Activated T-cell treated with anti-CD3 and anti-CD28 coated beads for 48 hours (primary cell): ENCODE measurements at places on chromosomes 3 and 15.

GRCh38 chr3:14138878-14139655, 14.2 kb downstream of the TMEM43 start:
- DNase-seq, result no peak

- DNase-seq, result no peak
Measured at GRCh38 chr3:153210660-153211059, 48.6 kb downstream of the RAP2B start.

- DNase-seq, result no peak
Measured at GRCh38 chr3:71602256-71602655, 18.7 kb upstream of the FOXP1 start.

DNA sequence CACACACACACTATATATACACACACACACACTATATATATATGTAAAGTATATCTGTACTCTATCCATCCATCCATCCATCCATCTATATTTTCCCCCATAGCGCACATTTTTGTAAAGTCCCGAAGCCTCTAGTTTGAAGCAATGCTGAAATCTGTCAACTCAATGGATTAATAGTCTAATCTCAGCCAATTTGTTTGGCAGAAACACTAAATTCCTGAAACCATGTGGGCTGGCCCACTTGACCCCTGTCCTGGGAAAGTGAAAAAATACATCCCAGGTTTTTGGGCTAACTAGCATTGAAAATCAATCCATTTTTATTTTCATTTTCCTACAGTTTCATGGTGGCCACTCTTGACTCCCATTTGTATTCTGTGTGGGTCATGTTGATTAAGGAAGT, 166.7 kb downstream of the SLCO3A1 start:
- DNase-seq, result no peak

GRCh38 chr3:143414571-143415253, 295.1 kb downstream of the CHST2 start:
- no peak for DNase-seq

DNA sequence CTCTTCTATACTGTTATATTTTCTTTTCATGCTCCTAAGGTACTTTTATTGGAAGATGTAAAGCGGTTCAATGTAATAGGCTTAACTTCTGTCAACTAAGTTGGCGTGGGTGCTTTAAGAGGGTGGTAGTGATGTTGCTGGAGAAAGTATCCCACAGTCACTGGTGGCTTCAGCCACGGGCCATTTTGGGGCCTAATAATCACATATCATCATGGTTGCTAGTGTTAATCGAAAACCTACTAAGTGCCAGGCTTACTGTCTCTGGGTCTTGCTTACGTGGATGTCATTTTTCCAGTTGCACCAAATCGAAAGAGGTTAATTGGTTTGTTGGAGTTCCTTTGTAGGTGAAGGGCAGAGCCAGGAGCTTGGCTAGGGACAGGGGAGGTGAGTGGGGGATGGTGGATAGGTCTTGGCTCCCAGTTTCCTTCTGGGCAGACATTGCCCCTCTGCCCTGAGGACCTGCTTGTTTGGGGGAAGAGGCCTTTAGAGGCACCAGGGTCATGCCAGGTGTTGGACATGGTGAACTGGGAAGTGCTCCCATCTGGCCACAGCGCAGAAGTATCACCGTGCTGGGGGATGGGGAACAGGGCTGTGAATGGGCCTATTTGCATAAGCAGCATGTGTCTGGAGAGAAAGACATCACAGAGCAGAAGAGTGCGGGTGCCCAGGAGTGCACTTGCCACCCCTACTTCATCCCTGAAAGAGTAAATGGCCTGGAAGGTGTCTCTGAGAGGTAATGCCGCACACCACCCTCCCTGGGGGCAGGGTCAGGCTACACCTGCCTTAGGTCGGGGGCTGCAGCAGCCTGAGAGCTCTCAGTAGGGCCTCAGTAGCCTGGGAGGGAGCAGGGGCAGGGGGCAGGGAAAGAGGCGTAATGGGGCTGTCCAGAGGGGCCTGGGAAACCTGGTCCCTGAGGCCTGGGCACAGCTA, 62.4 kb upstream of the POLG start:
- no peak for DNase-seq

DNA sequence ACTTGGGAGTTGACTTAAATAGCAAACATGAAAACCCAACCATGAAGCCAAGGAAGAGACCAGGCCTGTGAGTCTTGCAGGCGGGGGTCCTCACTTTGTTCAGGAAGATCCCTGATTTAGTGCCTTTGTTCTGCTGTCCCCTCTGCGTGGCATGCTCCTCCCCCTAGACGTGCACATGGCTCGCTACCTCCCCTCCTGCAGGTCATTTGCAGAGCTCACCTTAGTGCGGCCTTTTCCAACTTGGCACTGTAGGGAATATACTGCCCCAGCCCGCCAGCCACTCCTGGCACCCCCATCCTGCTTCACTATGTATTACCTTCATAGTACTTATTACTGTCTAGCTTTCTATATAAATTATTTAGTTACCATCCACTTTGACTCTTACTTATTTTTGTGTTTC, 18.3 kb downstream of the GXYLT2 start:
- DNase-seq, result no peak

GRCh38 chr3:77189684-77190083, 149.8 kb downstream of the ROBO2 start:
- no peak for DNase-seq

- DNase-seq, result peak; percentile 37
Measured at GRCh38 chr3:53555068-53555588, 60.7 kb downstream of the CACNA1D start.

- DNase-seq, result no peak
Measured at GRCh38 chr3:148643389-148643840, 54.3 kb upstream of the AGTR1 start.

GRCh38 chr3:28901018-28901417, 379.9 kb upstream of the RBMS3 start:
- DNase-seq, result no peak

DNA sequence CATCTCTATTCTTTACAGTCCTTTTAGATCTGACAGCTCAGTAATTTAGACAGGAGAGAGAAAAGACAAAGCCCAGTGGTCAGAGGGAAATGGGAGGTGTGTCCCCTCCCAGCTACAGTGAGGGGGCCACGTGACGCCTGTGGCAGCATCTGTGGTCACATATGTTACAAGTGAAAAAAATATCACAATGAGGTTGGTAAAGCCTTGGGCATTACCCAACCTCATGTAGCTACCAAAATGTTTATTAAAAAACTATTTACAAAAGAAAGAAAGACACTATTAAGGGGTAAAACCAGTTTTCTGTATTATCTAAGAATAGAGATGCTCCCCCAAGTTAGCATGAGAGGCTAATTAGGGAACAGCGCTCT, 42.9 kb upstream of the PLCL2 start:
- DNase-seq, result peak; percentile 21
